ENCODE measurements at places on chromosomes 2 and 18.

- DNase-seq = peak; percentile 45
Observed at GRCh38 chr18:62509779-62510178, 13.0 kb upstream of the ZCCHC2 start.

DNA sequence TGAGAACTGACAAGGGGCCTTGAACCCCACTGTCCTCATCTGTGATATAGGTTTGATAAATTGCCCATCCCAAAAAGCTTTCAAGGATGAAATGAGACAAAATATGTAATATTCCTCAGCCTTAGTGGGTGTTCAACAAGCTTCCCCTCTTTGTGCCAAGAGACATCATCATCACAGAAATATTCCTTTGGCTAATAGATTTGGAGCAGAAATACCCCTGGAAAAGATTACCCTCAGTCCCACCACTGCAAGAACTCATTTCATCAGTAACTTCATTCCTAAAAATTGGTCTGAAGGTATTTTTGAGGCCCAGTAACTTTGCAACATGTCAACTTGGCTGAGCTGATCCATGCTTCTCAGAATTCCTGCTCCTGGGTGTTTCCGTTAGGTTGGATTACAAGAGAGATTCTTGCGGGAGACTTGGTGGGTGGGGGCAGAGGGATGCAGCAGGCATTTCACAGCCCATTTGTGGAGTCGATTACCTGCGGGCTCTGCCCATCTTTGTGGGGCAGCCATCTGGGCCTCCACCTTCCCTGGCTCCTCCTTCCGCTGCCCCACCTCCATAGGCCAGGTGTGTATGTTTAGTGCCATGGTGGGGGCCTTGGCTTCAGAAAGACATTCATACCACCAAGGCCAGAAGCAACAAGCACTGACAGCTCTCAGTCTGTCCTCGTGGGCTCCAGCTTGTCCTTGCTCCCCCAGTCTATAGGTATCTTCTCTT, 263.9 kb downstream of the GLI2 start:
- no peak for DNase-seq

DNA sequence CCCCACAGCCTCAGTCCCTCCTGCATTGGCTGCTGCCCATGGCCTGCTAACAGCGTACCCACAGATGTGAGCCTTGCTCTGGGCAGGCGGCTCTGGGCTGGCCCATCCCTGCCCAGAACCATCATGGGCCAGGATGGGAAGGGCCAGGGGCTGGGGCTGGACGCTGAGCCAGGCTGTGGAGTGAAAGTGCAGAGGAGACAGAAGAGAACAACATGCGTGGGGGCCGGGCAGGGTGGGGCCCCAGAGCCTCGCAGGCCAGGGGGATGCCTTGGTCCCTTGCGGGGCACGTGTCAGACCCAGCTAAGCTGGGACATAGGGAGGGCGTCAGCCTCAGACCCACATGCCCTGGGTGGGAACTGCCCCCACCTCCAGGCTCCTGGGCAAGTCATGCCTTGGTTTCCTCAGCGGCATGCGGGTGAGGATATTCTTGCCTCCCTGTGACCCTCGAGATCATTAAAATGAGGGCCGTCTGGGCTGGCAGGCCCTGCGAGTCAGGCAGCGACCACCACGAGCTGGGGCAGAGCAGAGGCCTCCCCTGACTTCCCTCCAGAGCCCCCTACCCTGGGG, 27.3 kb downstream of the GPC1 start:
- no peak for DNase-seq

DNA sequence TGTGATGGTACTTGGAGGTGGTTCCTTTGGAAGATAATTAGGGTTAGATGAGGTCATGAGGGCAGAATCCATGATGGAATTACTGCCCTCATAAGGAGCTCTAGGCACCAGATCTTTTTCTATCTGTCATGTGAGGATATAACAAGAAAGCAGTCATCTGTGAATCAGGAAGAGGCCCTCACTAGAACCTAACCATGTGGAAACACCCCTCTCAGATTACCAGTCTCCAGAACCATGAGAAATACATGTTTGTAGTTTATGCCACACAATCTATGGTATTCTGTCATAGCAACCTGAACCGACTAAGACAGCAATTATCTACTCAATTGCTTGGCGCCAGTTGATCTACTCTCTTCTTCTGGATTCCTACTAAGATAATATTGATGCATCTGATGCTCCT, 2.4 kb upstream of the SERPINB10 start:
- no peak for DNase-seq

DNA sequence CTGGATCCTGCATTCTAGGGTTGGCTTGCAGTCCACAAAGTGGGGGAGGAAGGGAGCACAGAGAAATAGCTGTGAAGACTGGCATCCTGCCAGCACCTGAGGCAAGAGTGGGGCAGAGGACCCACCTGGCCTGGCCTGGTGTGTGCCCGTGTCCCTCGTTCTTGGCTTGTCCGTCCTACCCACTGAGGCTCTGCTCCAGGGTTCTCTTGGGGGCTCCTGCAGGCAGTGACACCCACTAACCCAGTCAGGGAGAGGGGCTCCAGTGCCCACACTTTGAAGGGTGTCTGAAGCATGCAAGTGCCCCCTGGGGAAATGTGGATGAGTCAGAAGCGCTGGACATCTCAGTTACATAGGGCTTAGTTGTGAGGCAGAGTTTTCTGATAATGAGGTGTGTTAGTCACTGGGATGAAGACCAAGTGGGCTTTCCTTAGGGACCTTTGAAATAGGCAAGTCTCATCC, 79.4 kb downstream of the SLC4A3 start:
- no peak for DNase-seq

Data from large intestine (tissue), 12 donors.